ENCODE measurements at places on chromosomes 2 and 18.
A peak's percentile ranks its signal among the peaks of the same experiment; 100 is the strongest.

GRCh38 chr2:209367075-209367747 is 56.6 kb upstream of the MAP2 start:
- DNase-seq: no peak

DNA sequence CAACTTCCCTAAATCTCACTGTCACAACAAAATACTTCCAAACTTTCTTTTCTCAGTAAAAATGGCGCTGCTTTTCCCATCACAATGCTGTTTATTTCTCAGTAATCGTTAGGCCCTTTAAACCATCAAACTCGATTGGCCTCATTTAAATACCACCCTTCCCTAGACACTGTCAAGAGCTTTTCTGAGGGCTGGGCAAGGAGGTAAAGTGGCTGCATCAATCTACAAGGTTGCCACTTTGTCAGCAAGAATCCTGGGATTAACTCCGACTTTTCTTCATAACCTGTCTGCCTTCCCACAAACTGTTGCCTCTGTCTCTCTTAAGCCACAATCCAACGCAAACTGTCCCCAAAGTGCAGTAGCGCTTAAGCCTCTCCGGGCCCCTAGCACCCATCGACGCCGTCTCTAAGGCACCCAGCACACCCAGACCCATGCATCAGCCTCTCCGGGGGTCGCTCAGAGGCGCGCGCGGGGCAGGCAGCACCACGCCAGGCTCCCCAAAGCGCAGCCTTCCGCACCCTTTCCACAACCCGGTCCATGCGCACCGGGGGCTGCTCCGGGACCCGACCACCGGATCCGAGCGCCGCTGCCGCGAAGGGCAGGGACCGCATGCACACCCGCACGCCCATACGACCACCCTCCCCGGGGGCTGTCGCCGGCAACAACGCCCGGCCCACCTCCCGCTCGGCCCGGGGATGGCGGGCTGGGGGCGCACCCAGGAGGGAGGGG is 683 bp downstream of the MBOAT2 start:
- DNase-seq: peak; percentile 16

- no peak for DNase-seq
Measured at GRCh38 chr18:34926683-34927082, 114.5 kb upstream of the MAPRE2 start.

GRCh38 chr18:5513947-5514346 is 29.9 kb downstream of the EPB41L3 start:
- no peak for DNase-seq

DNA sequence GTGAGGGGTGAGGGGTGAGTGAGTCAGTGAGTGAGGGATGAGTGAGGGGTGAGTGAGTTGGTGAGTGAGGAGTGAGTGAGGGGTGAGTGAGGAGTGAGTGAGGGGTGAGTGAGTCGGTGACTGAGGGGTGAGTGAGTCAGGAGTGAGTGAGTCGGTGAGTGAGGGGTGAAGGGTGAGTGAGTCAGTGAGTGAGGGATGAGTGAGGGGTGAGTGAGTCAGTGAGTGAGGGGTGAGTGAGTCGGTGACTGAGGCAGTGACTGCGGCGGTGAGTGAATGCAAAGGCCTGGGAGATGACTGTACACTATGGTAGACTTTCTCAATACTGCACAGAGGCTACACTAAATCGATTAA is 16.6 kb downstream of the THAP4 start:
- no peak for DNase-seq
